ENCODE measurements at places on chromosomes 4 and X.

DNA sequence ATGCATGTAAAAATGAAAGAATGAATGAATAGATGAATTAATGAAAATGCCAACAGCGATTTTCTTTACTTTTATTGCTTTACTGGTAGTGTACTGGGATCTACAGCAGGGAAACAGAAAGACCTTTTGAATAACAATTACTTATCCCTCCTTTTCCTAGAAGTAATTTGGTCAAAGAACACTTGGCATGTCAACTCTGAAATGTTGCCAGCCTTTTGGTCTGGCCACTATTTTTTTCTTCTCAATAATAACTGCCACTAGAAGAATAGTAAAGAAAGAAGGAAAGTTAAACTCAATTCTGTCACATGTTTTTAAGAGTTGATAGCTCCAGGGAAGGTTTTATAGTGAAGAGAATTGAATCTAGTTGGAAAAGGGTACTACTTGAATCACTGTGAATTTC, 52.9 kb downstream of the EPHA5 start:
- DNase-seq = no peak

- DNase-seq = no peak
Observed at GRCh38 chrX:1587161-1587560, 4.2 kb upstream of the AKAP17A start.

DNA sequence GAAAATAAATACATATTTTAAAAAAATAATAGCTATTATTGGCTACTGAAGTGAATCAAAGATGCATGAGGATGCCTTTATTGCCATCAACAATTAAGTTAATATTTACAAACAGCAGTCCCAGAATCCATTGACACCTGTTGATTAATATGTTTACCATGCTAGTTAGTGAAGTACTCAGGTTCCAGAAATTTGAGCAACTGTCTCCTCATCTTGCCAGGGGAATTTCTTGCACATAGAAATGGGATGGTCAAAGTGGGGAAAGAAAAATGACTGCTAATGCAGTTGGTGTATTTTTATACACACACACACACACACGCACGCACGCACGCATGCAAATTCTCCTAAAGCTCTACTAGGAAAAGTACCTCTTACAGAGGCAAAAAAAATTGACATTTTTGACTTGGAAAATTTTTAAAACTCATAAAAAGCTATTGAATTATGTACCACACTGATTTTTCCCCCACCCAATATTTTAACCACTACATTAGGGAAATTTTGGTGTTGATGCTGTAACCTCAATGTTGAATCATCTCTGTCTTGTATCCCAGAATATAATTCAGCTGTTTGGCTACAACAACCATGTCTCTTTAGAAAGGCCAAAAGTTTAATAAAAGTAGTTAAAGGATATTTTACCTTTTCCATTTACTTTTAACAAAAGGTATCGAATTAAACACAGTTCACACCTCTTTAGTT, 105.3 kb upstream of the TMEM150C start:
- DNase-seq = no peak

DNA sequence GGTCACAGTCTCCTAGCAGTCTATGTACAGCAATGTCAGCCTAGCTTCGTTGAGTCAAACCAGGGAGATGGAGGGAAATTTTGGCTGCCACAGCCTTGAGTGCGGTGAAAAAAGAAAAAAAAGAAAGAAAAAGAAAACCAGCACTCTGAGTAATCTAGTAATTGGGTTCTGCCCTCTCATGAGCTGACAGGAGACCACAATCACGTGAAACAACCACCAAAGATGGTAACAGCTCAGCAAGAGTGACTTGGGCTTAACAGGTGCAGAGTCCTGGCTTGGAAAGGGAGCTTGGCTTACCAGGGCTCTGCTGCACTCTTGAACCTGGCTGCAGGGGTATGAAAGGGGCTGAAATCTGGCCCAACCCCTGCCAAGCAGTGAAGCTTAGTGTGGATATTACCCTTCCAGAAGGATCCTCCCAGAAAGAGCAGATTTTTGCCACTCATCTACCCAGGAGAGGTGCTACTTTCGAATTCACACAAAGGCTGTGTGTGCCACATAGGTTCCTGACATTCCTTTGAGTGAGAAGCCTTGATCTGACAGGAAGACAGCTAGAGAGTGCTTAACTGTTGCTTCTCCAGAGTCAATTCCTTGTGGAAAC, 350.3 kb downstream of the PTTG2 start:
- DNase-seq = no peak

DNA sequence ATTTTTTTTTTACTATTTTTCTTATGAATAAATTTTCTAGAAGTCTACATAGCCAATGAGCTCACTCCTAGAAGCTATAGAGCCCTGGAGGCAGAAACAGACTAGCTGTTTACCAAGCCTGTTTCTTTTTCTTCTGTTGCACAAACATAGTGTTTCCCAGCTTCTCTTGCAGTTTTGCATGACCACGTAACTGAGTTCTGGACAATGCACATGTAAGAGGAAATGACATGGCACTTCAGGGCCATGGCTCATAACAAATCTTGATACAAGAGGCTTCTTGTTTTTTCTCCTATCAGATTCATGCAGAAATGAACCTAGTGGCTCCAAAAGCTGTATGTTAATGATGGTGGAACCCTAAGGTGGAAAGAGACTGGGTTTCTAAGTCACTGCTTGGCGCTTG, 127.4 kb downstream of the ZNF330 start:
- no peak for DNase-seq

DNA sequence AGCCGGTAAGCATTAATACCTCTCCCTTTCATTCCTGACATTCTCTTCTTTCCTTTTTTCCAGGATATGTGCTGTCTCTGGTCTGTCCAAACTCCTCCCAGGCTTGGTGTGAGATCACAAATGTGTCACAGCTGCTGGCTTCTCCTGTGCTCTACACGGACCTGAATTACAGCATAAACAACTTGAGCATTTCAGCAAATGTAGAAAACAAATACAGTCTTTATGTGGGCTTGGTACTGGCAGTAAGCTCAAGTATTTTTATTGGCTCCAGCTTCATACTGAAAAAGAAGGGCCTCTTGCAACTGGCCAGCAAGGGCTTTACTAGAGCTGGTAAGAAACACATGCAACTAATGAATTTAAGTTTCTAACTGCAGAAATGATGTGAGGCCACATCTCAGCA, 8.4 kb downstream of the NIPAL1 start:
- DNase-seq = no peak

- DNase-seq = no peak
Observed at GRCh38 chrX:68895341-68895755, 66.5 kb downstream of the EFNB1 start.

DNA sequence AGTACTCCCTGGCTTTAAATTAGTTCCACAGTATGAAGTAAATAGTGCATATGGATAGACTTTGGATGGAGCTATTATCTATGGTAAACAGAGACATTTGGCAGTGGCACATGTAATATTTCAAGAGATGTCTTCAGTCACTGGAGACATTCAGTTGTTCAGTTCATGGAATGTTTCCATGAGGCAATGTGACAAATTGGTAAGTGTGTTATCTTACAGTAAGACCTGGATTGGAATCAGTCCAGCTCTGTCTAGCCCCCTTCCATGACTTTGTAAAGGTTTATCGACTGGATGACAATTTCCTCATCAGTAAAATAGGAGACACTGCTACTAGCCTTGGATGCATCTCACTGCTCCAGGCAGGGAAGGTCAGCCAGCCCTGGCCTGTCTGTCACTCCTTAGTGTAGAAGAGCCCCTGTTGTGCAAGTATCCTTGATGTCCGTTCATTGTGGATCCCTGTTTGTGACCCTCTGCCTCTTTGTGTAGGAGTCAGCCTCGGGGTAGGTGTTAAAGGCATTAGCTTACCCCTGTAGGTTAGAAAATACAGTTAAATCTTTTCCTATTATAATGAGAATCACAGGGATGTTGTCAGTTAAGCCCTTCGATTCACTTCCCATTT, 335.9 kb downstream of the ANK2 start:
- DNase-seq = no peak

DNA sequence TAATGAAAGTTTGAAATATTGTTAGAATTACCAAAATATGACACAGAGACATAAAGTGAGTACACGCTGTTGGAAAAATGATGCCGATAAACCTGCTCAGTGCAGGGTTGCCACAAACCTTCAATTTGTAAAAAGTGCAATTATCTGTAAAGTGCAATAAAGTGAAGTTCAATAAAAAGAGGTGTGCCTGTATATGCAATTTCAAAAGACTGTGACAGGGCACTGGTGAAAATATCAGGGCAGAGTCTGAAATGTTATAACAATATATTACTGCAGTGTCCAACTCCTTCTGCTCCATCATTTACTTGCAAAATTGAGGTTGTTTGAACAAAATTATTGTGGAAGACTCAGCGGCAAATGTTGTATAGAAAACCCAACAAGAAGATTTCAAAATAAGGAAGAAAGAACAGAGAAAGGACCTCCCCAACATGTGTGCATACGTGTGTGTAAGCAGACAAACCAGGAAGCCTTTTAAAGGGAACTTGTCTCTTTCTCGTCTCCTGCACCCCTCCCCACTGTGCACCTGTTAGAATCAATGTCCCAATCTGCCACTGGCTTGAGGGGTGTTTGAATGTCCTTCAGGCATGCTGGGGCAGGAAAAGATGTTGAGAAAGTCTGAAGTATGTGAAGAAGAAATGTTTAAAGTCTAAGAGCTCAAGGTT, 96.2 kb downstream of the MAOB start:
- DNase-seq = no peak

DNA sequence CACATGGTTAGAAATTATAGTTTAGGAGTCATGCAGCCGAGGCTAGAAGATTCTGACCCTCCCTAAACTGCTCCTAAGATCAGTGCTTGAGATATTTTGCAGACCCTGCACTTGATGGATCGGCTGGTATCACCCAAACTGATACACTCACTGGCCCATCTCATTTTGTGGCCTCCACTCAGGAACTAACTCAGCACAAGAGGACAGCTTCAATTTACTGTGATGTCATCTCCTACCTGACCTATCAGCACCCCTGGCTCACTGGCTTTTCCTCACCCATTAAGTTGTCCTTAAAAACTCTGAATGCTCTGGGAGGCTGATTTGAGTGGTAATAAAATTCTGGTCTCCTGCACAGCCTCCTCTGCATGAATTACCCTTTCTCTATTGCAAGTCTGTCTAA, 450.9 kb downstream of the PCDH10 start:
- no peak for DNase-seq

DNA sequence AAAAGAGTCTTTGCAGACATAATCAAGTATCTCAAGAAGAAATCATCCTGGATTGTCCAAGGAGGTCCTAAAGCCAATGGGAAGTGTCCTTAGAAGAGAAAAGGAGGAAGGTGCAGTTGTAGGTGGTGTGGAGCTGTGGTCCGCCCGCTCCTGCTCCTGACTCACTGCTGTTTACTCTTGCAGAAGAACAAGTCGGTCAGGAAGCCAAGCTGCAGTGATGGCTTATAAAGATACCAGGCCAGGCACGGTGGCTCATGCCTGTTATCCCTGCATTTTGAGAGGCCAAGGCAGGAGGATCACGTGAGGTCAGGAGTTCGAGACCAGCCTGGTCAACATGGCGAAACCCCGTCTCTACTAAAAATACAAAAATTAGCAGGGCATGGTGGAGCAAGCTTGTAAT, 66.4 kb upstream of the ATP6AP2 start:
- DNase-seq = peak; percentile 19

GRCh38 chr4:72779241-72779640, 210.2 kb upstream of the ADAMTS3 start:
- no peak for DNase-seq

DNA sequence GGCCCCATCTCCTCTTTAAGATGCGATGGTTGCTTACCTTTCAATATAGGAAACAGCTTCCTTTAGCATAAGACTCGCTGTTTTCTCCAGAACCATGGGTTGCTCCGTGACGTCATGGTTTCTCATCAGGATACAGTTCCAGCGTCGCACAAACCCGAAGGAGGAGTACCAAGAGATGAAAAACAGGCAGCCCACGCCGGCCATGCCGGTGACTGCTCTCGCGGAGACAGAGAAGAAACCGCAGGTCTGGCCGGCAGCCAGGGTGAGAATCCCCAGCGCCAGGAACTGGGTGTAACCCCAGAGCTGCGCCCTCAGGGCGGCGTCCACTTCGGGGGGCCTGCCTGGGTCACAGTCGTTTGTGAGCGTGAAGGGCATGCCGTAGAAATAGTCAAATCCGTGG, 11.4 kb downstream of the ARSD start:
- no peak for DNase-seq

- DNase-seq = no peak
Observed at GRCh38 chrX:136687457-136687856, 39.5 kb downstream of the CD40LG start.

DNA sequence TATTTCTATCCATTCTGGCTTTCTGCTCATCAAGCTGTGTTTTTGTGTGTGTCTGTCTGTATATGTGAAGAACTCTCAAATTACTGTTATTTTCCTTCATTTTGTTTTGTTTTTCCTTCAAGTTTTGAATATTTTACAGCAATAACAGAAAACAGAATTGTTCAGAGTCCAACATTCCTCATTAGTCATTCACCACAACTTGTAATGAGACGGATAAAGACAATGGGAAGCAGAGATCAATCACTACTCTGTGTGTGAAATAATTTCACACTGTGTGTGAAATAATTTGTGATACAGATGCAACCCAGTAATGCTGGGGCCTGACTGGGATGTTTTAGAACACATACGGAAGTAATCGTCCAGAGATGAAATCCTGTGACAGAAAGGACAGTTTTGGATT, 55.2 kb downstream of the HPGD start:
- no peak for DNase-seq

DNA sequence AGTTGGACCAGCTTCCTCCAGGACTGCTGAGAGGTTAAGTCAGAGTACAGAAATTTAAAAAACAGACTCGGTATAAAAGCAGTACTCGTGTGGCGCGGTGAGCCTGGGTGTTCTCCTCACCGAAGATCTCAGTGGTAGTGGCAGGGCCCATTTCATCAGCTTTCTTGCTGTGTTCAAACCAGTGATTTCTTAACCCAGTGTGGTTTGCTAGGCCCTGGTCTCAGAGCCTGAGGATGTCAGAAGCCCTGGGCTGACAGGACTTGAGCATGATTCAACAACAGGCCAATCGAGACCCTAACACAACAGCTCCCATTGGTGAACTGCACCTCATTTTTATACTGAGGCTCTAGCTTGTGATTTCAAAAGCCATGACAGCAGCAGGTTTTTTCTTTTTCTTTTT, 23.2 kb downstream of the PRIMPOL start:
- DNase-seq = no peak

DNA sequence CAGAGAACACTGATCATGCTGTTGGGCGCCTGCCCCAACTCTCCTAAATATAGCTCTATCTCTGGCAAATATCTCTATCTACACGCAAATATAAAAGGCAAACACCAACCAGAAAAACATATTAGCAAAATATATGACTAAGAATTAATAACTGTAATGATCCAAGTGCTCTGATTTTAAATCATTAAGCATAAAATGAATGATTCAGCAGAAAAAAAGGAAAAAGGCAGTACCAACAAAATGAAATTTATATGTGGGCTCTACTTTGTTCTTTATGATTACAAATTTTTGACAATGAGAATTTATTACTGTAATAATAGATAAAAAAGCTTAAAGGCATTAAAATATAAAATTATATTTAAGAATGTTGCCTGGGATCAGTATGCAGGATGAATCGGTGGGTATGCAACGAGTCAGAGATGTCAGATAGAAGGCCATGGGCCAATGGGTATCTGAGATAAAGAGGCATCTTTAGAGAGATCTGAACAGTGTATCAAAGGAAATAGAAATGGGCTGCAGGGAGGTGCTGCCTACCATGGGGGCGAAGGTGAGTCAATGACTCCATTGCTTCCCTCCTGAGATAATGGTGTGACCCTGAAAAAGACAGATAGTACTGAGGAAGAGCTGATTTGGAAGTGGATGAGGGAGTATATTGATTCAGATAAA, 234.8 kb downstream of the SCFD2 start:
- DNase-seq = no peak

GRCh38 chrX:12488771-12489170, 302.4 kb upstream of the PRPS2 start:
- DNase-seq = no peak

All from LNCaP clone FGC (cell line).